Common myeloid progenitor, CD34-positive (primary cell): ENCODE measurements at places on chromosomes 11 and 22.
A peak's percentile ranks its signal among the peaks of the same experiment; 100 is the strongest.

DNA sequence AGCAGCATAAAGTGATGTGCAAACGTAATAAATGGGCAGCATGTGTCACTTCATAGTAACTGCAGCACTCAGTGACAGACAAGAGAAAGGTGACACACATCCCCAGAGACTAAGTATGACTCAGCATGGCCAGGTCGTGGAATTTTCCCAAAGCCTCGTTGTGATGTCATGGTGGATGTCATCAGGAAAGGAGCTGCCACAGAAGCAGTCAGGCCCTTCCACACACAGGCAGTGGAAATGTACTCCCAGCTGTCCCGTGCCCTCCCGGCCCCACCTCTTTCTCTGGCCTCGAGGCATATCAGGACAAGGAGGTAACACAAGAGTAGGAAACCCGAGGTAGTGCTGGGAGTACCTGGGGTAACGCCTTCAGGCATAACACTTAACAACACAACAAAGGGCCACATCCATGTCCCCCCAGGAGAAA is 8.1 kb downstream of the PC start:
- no peak for DNase-seq

DNA sequence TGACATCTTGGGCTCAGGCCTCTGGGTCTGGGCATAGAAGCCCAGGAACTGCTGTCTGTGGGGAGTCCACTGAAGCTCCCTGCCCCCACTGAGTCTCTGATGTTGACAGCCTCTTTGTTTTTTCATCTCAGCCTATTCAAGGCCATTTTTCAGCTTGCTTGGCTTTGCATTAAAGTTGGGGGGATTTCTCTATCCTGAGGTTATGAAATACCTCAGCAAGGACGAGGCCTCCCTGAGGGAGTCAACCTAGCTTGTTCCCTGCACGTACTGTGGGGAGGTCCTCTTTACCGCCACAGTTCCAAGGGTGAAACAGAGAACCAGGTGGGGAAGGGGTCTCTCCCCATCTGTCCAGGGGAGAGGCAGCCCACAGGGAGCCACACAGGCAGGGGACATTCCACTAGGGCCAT is 8.4 kb downstream of the KCNQ1OT1 start:
- DNase-seq, result no peak

DNA sequence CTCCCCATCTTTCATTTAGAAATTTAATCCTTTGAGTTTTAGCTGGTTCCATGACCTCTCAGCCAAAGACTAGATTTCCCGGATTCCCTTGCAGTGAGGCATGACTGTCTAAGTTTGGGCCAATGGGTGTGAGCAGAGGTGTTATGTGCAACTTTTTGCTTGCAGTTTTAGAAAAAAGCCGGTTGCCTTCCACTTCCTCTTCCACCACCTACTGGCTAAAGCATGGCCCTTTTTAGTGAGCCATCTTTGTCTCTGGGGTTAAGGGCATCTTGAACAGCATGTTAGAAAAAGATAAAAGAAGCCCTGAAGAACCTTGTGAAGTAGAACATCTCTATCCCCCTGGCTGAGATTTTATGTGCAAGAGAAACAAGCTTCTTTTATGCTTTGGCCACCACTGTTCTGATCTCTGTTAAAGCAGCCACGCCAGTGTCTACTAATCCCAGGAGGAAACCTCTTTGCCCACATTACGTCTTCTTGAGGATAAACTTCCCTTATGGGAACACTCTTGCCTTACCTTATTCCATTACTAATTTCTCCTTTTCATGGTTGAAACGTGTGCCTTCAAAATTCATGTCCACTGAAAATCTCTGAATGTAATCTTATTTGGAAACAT is 279.9 kb downstream of the TENM4 start:
- peak; percentile 2 for DNase-seq

- no peak for DNase-seq
These were observed 6.7 kb upstream of the PPARA start for GRCh38 chr22:46143491-46144147.

- no peak for DNase-seq
These were observed 80.3 kb upstream of the NECTIN1 start for GRCh38 chr11:119809346-119809745.
